Stimulated activated CD4-positive, alpha-beta T cell treated with anti-CD3 and anti-CD28 coated beads, Interleukin-4, amount 100 ng/mL, for 4 hours (primary cell): ENCODE measurements at places on chromosomes 5 and 9.

DNA sequence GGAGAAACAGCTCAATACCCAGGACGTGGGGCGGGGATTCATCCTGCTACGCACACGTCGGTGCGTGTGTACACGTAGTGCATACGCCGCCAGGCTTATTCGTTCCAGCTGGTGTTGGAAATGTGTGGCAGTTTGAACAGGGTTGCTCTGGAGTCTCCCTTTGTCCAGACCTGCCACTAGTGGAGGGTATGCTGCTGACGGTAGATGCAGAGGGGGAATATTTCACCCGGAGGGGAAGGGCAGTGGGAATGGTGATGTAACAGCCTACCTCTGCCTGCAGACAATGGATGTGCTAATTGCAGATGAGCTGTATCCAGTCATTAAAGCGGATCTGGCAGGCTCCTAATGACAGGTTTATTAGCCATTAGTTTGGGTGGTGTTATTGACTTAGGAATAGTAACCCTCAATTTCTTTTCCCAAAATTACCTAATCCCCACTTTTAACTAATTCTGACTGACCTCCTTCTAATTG lies 142.7 kb downstream of the PAX5 start:
- no peak for DNase-seq

GRCh38 chr5:138344887-138345622 lies 7.0 kb downstream of the FAM53C start:
- no peak for DNase-seq

DNA sequence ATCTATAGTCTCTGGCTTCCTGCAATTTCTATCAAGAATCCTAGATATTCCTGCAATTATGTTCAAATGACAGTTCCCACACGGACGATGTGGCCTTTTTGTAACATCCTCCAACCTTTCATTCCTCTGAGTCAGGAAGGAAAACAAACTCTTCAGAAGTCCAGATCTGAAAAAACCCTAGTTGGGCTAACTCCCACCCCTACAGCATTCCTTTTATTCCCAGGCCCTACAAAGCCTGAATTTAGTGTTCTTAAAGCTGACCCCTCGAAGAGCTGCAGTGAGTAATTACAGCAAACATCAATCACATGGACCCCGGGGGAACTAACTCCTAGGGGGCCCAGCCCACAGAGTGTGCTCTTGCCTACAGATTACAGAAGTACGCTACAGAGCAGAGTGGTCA lies 99.7 kb downstream of the SERINC5 start:
- no peak for DNase-seq

GRCh38 chr9:122084026-122084675 lies 9.0 kb downstream of the TTLL11 start:
- no peak for DNase-seq

DNA sequence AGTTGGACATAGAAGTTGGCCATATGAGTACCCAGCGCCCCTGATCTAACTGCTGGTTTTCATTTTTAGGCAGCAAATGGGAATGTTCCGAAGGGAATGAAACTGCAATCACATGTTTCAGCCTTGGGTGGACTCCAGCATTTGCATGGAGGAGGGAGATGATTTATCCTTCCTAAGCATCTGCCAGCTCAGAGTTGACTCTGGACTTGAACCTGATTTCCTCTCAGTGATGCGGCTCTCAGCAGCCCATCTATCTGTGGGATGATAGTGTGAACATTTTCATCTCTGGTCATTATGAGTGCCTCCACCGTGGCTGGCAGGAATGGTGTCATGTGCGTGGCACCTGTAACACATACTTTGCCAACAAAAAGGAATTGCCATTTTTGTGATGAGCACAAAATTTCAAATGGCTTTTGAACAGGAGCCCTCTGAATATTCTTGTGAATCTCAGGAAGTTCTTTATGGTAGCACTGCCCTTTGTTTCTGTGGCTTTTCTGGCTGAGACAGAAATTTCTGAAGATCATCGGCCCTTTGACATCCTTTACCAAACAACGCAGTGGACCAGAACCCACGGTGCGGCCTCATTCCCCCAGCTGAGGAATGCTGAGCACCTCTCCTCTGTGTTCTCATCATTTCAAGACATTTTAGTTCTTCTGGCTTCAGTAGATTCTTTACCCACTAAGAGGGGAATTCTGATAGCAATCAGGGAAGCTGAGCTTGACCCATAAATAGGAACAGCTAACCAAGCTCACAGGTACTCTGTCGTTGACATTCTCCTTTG lies 28.5 kb downstream of the FUBP3 start:
- DNase-seq: no peak

DNA sequence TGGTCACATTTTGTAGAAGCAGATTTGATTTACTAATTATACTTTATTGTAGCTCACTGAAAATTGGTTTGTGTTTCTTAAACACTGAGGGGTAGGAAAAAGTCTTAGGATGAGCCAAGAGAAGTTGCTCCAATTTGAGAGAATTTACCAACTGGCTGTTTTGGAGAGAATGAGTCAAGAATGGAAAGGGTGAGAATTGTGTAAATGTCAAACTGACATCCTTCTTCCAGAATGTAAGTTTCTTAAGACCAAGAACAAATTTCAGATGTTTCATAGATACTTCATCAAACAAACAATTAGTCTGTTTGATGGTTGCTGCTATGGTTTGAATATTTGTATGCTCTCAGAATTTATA lies 106.2 kb upstream of the TXNDC8 start:
- no peak for DNase-seq

GRCh38 chr5:122076669-122077365 lies 1.2 kb downstream of the LOX start:
- no peak for DNase-seq

- no peak for DNase-seq
Observed at GRCh38 chr5:176366232-176366894, 1.1 kb downstream of the ARL10 start.
